Activated CD4-positive, alpha-beta T cell treated with anti-CD3 and anti-CD28 coated beads, Interleukin-2, amount 50 U/mL, for 4 hours (primary cell): ENCODE measurements at places on chromosomes 7 and 10.
A peak's percentile ranks its signal among the peaks of the same experiment; 100 is the strongest.

GRCh38 chr7:93739424-93739823, 151.1 kb downstream of the TFPI2 start:
- no peak for DNase-seq

DNA sequence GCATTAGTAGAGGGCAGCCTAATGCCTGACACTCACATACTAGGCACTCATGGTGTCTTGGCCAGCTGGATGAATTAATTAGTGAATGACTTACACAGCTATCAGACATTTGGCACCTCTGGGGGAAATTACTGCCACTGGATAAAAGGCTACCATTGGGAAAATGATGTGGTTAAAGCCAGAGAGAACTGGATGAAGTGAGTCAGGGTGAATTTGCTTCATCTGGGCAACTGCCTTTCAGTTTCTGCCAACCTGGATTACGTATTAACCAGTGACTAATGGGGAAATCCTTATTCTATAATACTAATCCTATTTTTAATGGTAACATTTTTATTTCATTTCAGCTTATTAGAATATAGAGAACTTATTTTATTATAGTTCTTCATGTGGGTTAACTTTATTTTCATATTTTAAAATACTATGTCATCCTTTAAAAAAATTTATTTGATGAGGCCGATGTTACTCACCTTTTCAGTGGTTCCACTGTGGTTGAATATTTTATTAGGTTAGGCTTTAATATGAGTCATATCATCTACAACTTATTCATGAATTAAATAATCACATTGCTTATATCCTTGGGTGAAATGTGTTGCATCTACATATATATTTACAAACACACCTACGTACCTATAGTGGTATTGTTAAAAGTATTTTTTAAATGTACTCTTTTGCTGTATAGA, 85.6 kb upstream of the CAPZA2 start:
- no peak for DNase-seq

DNA sequence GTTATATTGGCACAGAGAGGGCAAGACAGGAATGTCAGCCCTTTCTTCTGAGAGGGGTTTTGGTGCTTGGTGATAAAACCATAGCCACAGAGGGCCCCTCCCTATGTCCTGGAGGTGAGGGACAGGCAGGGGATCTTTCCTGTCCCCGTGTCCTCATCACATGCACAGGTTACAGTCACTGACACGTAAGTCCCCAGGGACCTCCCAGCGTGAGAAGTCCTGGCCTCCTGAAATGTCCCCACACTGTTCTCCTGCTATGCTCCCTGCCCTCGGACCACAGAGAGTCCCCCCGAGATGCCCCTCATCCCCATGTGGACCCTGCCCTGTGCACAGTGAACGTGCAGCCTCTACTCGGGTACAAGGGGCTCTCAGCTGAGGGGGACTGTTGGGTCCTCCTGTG, 260.4 kb downstream of the ZMYND11 start:
- no peak for DNase-seq

- no peak for DNase-seq
Observed at GRCh38 chr7:45893374-45893995, 5.2 kb downstream of the IGFBP1 start.

DNA sequence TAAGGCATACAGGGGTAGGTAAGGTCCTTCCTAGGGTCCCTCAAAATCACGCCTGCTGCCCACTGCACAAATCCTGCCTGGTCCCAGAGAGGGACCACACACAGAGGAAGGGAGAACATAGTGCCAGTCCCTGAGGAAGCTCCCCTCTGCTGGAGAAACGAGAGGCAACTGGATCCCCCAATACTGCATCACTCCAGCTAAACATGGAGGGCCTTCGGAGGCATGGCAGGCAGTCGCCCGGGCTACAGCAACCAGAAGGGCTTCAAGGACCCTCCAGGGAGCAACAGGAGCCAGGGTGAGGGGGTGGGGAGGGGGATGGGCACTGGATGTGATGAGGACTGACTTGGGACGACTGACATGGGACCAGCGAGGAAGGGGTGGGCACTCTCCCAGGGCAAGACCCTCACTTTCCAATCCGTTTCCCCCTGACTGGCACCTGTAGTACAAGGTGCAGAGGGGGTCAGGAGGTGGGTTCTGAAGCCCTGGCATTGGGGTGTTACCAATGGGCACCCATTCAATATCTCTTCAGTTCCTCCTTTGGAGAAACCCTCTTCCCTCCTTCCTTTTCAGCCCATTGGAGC, 21.7 kb downstream of the DDIT4 start:
- DNase-seq = no peak

GRCh38 chr7:12493407-12493806, 77.1 kb upstream of the SCIN start:
- DNase-seq = no peak

- DNase-seq = no peak
Observed at GRCh38 chr7:15684871-15685270, 1.6 kb downstream of the MEOX2 start.

DNA sequence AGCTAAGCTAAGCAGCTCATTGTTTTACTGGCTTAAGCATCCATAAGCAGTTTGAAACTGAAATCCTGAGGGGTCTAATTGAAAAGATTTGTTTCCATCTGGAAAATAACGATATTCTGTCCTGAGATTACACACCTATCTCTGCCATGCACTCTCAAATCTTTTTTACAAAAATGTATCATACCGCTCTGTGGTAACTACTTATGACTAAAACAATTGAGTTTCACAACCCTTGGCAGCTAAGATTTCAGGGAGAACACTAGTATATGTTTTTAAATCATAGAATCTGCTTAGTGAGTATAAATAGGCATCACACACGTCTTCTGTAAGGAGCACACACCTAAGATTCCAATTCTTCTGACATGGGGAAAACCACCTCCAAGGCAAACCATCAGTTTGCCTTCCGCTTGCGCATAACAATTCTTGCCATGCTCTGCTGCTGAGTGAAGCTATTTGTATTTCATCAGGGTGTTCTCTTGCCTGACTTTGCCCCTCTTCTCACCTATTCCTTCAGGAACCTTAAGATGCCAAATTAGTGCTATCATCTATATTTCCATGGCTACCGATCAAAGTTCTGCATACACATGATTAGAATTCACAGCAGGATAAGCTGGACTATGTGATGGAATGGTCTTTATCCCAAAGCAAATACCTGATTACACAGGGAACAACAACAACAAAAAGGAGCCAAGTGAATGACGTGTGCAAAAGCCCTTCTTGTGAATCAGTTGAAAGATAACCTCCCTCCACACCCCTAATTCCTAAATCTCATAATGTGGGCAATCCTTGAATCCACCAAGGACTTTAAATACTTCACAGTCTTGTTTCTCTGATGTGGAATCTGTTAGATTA, 40.9 kb downstream of the PRPF18 start:
- no peak for DNase-seq

DNA sequence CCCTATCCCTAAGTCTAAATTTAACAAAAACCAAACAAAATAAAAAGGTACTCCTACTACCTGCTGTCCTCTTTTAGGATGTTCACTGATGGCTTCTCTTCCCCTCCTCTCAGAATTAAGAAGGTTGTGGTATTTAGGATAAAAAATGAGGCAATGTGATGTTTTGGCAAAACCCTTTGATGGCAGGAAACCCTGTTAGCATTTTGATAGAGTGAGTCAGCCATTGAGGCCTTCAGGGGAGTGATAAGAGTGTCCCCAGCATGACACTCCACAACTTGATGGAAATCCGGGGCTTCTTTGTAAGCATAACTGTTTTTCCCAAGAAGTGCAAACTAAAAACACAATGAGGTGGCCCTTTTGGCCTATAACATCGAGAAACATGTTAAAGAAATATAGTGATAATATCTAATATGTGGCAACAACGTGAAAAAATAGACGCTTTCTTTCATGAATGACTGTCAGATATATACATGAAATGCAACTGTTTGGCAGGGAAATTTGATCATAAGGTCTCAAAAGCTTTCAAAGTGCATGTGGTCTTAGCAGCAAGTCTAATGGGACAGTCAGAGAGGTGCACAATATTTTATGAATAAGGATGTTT, 55.0 kb downstream of the PRTFDC1 start:
- DNase-seq = no peak

GRCh38 chr10:3785851-3786271, 852 bp upstream of the KLF6 start:
- DNase-seq = no peak

DNA sequence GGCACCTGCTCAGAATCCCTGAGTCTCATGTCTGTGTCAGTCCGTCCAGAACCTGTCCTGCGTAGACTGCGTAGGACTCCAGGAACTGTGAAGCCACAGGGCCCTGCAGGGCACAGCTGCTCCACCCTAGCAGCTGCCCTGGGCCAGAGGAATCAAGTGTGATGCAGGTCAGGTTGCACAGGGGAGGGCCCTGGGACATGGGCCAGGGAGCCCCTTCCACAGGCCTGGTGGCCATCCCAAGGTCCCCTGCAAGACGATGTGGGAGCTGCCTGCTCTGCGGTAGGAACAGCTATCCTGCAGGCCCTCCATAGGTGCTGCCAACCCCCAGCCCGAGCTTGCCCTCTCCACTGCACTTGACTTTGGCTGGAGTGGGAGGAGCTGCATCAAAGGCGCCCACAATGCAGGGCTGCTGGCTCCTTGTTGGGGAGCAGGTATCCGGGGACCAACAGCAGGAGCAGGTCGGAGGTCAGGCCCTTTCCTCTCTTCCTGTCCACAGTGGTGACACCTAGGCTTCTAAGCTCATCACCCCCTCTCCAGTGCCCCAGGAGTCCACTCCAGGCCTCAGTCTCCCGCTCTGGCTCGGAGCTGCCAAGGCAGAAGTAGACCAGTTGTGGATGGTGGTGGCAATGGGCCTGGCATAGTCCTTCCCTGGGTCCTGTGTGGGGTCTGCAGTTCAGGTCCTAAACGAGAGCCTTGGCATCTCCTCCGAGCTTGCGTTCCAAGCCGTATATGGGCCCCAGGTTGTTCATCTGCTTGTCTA, 149.1 kb downstream of the MAPK8 start:
- DNase-seq = no peak

DNA sequence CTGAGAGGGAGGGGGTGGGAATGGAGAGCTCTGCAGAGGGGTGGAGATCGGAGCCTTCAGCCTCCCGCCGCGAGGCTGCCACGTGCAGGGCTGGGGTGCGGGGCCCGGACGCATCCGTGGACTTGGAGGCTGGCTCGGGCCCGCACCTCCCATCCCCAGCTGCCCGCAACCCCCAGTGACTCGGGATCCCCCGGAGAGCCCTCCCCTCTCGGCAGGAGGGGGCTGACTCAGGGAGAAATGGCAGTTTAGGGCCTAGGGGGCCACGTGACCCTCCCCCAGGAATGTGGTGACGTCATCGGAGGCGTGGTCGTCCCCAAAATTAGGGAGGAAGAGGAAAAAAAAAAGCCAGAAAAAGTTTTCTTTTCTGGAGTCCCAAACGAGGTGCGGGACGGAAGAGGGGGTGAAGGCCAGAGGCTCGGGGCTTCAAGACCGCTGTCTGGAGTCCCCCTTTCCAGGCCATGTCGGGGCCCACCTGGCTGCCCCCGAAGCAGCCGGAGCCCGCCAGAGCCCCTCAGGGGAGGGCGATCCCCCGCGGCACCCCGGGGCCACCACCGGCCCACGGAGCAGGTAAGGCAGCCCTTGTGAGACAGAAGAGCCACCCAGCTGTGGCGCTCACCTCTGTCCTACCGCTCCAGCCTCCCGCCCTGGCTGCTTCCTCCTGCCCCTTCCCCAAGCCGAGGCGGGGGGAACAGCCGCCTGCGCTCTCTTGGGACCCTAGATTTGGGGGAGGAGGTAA, at the start of gene TRIP6:
TRIP6 (plus strand) TSS at position 348 of the 736 bp plus-strand sequence; CDS start at position 459, 111 bp downstream.
- peak; percentile 52 for DNase-seq

GRCh38 chr7:51764976-51765375, 448.4 kb upstream of the COBL start:
- DNase-seq = no peak

- no peak for DNase-seq
Observed at GRCh38 chr10:110337906-110338305, 33.2 kb upstream of the SMNDC1 start.

GRCh38 chr7:95471071-95471470, 14.7 kb upstream of the ASB4 start:
- no peak for DNase-seq

DNA sequence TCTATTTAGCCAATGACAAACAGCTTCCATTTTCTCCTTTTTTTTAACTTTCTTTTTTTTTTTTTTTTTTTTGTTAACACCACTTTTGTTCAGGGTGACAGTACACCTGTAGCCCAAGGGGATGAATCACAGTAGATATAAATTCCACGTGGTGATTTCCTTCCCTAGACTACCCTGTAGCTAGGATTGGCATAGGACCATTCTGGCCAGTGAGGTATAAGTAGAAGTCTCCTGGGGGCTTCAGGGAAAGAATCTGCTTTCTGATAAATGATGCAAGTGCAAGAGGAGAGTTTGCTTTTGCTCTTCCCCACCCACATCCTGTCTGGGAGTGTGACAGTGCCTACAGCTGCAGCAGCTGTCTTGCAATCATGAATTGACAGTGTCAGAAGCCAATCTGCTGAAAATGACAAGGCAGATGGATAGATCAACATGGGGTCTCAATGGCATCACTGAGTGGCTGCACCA, 63.2 kb upstream of the TOMM7 start:
- peak; percentile 33 for DNase-seq

DNA sequence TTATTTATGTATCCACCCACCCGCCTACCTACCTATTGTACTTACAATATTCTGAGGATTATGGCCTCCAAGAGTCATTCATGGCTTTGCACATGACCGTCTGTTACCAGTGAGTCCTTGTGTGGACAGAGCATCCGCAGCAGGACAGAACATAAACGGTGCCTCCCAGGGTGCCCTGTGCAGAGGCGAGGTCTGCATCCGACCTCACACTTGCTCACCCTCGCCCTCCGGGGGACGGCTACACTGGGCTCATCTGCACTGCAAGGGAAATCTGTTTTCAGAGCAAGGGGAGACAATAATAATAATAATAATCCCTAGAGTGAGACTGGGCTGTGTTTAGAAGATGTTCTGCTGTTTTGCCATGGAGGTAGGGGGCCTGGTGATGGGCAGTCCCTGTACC, 29.8 kb downstream of the PFKP start:
- no peak for DNase-seq

- no peak for DNase-seq
Observed at GRCh38 chr7:144827621-144828020, 8.2 kb downstream of the TPK1 start.

DNA sequence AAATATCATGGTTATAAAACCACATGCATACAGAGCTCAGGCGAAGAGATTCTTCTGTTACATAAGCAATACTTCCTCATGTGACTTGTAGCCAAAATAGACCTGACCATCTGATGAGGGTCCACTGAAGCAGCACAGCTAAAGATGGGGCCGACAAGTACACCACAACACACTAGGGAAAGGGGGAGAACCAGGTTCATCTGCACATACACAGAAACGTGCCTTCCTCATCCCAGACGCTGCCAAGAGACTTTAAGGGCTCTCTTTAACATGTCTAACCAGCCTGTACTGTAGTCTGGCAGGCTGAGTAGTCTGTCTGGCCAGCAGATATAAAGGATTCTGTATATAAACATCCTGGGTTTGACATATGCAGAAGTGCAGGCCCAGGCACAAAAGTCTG, 30.3 kb downstream of the ERCC6 start:
- no peak for DNase-seq

GRCh38 chr10:131210181-131210580, 101.3 kb downstream of the TCERG1L start:
- DNase-seq = no peak

DNA sequence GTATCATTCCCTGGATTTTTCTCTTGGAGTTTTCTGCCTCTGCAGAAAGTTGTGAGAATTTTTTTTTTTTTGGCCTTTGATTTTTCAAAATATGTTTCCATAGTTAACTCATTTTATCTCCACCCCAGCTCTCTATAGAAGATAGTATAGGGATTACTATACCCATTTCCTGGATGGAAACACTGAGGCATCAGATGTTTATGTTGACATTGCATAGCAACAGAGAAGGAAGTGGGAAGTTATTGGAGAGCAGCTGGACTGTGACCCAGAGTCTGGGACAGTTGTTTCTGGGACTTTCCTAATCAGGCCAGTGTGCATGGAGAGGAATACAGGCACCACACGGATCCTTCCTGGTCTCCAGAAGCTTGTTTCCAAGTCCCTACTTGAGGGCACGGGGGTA, 158.0 kb downstream of the CDH23 start:
- no peak for DNase-seq
